ENCODE measurements at places on chromosomes 12 and 14.

DNA sequence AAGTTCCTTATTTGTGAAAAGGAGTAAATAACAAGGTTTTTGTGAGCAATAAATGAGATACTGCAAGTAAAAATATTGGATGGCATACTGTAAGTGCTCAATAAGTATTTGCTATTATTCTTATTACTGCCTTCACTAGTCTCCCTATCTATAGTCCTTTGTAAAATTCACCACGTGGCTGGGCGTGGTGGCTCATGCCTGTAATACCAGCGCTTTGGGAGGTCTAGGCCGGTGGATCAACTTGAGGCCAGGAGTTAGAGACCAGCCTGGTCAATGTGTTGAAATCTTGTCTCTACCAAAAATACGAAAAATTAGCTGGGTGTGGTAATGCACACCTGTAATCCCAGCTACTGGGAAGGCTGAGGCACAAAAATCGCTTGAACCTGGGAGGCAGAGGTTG lies 18.6 kb upstream of the CALM1 start:
- DNase-seq: no peak

GRCh38 chr12:3933074-3933818 lies 60.0 kb upstream of the PARP11 start:
- DNase-seq: no peak

DNA sequence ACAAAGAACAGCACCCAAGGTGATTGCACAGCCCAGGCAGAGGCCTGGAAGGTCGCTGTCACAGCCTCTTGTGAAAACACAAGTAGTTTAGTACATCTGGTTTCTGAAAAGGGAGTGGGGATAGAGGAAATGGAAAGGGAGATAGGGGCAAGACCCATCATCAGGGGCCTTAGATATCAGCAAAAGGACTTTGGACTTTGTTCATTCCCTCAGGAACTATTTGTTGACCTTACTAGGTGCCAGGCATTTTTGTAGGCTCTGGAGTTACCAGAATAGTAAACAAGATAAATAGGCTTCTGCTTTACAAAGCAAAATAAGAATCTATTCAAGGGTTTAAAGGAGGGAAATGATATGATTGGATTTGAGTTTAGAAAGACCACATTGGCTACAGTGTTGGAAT lies 199.4 kb upstream of the CDKN3 start:
- DNase-seq: no peak

DNA sequence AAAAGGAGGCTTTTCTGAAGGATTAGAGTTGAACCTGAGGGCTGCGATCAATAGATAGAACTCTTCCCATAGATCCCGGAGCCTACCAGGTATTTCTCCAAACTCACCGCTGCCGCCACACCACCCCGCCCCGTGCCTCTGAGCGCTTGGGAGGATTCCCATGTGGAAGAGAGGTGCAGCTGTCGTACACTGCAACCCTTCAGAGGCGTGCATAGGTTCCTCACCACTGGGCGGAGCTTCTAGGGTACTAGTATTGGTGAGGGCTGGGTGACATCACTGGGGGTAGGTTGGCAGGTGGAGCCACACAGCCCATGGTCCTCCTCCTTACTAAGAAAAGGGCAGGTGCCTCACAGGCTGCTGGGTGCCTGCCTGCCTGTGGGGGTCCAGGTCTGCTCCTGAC lies 127.0 kb downstream of the TSPAN9 start:
- no peak for DNase-seq

- DNase-seq: peak; percentile 28
Measured at GRCh38 chr14:31411218-31411727, 9.1 kb downstream of the HEATR5A start.

GRCh38 chr12:97159377-97159776 lies 252.3 kb downstream of the NEDD1 start:
- no peak for DNase-seq

DNA sequence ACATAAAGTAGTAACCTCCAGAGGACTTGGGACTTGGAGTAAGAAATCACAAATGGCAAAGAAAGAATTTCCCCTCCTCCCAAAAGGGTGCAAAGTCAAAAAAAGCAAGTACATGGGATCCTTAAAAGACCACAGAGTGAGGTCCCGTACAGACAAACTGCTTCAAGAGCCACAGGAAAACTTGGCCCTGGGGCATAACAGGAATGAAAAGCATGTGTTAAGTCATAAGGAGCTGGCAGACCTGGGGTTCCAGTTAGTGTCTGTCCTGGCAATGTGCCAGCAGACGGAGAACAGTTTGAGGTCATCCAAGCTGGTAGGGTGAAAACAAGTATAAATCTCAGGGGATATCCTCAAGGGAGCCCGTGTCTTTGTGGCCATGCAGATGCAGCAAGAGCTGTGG lies 73.2 kb downstream of the HSD17B6 start:
- DNase-seq: peak; percentile 92

All from EH (cell line).